IPS DF 19.7 (cell line): ENCODE measurements at places on chromosomes 12 and 14.

- no peak for DNase-seq
These were observed 12.7 kb upstream of the STON2 start for GRCh38 chr14:81412779-81413178.

GRCh38 chr14:71204231-71204630, 297.0 kb downstream of the PCNX1 start:
- DNase-seq: no peak

GRCh38 chr14:89137526-89138163, 279.4 kb downstream of the FOXN3 start:
- no peak for DNase-seq

DNA sequence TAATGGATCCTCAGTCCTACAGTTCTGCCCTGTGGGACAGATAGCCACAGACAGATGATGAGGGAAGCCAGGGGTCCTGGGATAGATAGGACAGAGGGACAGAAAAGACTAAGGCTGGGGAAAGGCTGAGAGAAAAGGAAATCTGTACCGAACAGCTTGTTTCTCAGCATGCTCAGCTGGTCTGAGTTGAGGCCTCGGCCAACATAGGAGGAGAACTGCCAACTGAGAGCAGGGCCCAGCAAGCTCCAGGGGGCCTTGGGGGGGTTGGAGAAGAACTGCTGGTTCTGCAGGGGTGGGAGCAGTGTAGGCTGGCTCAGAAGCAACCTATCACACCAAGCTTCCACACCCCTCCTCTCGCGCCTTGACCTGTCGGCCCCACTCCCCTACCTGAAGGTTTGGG, 10.1 kb downstream of the IL23A start:
- DNase-seq: no peak

- DNase-seq: peak; percentile 23
These were observed 70.6 kb downstream of the IFT43 start for GRCh38 chr14:76056128-76056527.

DNA sequence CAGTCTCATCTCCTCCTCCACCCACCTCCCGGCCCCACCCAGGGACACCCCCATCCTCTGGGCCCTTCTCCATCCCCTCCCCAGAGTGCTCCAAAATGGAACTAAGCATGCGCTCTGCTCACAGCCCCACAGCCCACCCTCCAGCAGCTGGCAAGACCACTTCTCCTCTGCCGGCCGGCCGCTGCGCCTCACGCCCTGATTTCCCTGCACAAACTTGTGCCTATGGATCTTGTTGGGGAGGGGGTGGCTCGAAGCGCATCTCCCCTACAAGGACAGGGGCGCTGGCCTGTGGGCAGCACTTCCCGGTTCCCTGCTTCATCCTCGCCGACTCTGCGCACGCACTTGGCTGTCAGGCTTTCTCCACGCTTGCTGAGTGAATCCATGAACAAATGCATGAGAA, 19.5 kb upstream of the NUDT14 start:
- no peak for DNase-seq

DNA sequence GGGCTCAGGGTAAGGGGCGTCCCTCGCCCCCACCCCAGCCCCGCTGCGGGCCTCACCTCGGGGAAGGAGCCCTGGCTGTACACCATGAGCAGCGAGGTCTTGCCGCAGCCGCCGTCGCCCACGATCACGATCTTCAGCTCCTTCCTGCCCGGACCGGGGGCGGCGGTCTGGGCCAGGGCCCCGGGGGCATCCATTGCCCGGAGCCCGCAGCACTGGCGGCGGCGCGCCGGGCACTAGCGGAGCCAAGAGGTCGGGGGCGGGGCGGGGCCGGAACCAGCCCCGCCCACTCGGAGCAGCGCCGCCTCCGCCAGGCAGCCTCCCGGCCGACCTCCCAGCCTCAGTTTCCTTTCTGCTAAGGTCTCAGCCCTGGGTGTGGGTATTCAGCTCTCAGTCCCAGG, at the start of gene RHOF:
Gene RHOF (minus strand): TSS at position 249 of the 398 bp plus-strand sequence. CDS start 55 bp downstream, at position 194.
- no peak for DNase-seq

GRCh38 chr14:79278798-79279644, 932.3 kb downstream of the DIO2 start:
- DNase-seq: peak; percentile 89
